ENCODE measurements at places on chromosomes 3 and 15.

GRCh38 chr3:18351823-18352744 is 73.1 kb downstream of the SATB1 start:
- DNase-seq = peak; percentile 62

DNA sequence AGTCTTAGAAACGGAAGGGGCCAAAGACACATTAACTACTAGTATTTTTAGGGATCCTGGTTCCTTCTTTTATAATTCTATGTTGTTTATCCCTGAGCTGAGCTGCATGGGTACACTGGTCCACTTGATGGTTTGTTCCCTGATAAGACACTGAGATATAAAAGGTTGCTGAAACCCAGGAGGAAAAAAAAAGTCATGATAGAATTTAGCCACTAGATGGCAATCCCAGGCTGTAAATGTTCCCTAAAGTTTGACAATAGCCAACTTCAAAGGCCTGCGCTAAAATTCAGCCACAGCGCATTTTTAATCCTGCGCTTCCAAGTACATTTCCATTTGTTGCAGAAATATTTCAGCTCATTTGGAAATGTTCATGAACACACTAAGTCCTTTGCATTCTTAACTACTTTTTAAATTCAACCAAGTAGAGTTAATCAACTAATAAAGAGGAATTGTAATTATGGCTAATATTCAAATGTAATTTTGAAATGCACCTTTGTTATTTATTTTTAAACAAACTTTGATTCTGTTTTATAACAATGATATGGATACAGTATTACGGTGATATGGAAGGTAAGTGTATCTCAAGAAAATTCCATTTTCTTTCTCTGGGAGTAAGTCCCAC is 249.3 kb upstream of the FEZF2 start:
- DNase-seq = no peak

GRCh38 chr3:29310865-29311264 is 30.0 kb downstream of the RBMS3 start:
- DNase-seq = no peak

- no peak for DNase-seq
Measured at GRCh38 chr15:39251413-39252133, 329.3 kb upstream of the THBS1 start.

DNA sequence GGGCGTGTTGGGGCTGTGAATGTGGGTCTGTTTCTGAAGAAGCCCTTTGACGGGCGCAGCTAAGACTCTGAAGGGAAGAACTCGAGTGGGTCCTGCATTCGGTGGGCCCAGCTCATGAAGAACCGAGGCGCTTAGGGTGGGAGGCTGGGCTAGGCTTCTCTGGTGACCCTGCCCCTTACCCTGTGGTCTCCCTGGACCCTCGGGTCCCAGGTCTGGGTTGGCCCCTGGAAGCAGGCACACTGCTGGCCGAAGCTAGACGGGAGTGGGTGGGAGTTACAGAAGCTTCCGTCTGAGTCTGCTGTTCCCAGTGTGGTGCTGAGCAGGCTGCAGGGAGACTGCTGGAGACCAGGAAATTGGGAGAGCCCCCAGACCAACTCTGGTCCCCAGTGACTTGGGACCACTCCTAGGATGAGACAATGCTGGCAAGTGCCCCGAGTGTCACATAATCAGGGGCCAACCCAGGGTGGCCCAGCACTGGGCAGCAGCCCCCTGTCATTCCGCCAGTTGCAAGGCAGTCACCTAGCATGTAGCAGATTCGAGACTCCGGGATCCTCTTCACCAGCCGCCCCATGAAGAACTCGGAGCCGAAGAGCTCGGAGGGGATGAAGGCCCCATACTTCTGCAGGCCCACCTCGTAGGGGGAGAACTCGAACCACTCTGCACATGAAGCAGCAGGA is 16.7 kb upstream of the EHD4 start:
- no peak for DNase-seq

- no peak for DNase-seq
Measured at GRCh38 chr3:147406028-147406931, at the start of gene ZIC4. Gene ZIC4, minus strand, starts transcription at chr3:147406543. Its CDS starts 3,746 bp downstream, at chr3:147402797.

- no peak for DNase-seq
Measured at GRCh38 chr15:47439146-47440111, 277.9 kb upstream of the SEMA6D start.

DNA sequence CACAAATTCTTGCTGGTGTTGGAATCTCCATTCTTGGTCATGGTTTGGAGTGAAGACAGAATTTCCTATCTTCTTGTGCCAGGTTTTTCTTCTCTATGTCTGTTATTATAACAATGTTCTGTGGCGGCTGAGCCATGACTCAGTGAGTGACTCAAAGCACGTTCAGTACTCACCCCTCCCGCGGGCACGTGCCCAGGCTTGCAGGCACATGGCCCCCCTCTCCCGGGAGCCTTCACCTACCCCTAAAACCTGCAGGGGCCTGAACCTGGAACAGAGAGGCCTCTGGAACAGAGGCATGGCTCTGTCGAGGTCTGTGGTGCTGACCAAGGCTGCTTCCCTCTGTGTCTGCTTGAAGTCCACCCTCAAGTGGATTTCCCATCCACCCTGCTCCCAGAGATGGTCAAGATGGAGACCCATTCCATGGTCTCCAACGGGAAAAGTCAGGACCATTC is 27.6 kb downstream of the PLXNB1 start:
- peak; percentile 64 for DNase-seq

GRCh38 chr15:74382004-74382816 is 14.8 kb upstream of the CYP11A1 start:
- peak; percentile 91 for DNase-seq

- no peak for DNase-seq
Measured at GRCh38 chr3:164465172-164465571, 613.1 kb downstream of the SI start.

GRCh38 chr3:33687406-33688010 is 30.5 kb downstream of the CLASP2 start:
- DNase-seq = no peak

GRCh38 chr15:57505056-57505715 is 86.5 kb upstream of the MYZAP start:
- DNase-seq = no peak

DNA sequence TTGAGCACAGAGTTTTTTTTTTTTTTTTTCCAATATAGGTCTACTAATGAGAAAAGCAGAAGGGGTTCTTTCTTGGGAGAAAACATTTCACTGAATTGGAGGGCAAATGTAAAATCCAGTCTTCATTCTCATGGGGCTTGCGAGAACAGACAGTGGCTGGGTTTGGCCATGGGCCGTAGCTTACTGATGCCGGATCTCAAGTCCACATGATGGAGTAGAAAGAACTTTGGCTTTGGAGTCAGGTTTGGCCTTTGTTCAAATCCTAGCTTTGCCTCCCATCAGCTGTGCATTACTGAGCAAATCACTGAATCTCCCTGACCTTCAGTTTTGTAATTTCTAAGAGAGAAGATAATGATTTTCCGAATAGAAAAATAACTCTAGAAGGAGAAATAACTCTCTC is 59.7 kb downstream of the LMCD1 start:
- no peak for DNase-seq

- no peak for DNase-seq
Measured at GRCh38 chr3:2807514-2807913, 302.7 kb downstream of the IL5RA start.

DNA sequence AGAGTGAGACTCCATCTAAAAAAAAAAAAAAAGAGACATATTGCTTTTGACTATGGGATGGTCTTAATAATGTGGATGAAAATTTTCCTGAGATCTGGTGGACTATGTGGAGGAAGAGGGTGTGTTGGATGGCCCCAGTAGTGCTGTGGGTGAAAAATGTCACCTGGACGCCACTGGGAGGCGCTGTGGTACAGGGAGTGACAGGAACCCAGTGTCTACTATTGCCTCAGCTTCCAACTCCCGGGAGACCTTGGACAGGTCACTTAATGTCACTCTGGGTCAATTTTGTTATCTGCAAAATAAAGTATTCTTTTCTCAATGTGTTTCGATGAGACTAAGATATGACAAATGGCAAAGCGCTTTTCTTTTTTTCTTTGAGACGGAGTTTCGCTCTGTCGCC is 27.7 kb upstream of the DCP1A start:
- peak; percentile 70 for DNase-seq

GRCh38 chr15:31513178-31513577 is 186.5 kb downstream of the KLF13 start:
- no peak for DNase-seq

- DNase-seq = no peak
Measured at GRCh38 chr3:140863580-140864009, 78.0 kb upstream of the SLC25A36 start.

- no peak for DNase-seq
Measured at GRCh38 chr15:63071288-63071909, 28.9 kb downstream of the TPM1 start.

DNA sequence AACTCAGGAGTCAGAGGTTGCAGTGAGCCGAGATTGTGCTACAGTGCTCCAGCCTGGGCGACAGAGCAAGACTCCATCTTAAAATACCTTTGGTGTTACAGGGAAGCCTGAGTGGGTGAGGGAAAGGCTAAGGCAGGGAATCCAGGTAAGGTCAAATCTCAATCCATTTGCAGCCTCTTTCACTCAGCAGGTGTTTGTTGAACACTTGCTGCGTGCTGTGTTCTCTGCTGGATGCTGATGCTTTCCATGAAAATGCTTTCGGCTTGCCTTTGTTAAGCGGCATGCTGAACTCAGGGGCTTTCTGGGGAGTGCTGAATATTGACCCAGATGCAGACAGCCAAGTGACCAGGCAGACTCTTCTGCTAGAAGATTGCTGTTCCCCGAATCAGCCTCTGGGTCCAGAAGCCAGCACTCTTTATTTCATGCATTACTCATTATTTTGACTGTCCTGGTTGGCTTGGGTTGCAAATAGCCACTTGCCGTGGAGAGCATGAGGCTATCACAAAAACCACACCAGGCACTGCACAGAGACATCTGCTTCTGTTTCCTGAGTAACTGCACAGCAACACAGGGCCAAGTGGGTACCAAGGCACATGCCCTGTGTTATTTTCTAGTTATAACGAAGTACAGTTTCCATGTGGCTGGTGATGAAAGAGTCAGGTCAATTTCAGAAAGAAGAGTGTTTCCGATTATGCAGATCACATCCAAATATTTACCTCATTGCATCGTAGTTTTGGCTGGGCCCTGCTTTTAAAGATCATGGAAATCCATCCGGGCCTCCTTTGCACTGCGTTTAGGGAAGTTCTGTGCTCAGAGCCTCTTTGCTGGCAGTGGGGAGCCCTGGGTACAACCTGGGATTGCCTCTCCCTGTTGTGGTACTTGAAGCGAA is 88.6 kb downstream of the THSD4 start:
- no peak for DNase-seq

DNA sequence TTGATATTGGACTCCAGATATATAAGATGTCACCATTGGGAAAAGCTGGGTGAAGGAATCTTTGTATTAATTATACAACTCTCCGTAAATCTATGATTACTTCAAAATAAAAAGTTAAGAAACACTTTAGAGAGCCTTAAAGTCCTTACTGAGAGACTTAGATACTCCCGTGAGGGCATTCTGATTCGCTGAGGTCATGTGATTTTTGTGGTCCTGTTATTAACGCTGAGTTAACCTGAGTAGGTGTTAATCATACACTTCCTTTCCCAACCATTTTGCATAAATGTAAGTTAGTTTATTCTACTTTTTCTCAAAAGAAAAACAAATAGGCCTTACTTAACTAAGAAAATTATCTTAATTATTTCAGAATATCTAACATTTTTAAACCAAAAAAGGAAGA is 67.1 kb upstream of the LMOD3 start:
- no peak for DNase-seq

DNA sequence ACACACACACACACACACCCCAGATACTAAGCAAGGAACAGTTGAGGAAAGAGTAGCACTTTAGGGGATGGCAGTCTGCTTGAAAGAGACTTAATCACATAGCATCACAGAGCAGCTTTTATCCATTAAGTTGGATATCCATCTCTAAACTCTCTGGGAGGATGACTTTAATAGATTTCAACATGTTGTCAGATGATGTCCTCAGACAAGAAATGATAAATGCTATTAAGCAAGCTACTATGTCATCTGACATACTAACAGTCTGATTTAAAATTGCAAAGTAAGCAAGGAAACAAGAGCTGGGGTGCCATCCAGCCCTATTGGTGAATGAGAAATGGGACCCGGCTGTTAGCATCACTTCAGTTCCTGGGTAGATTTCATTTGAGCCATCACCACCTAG is 136.9 kb downstream of the PLCL2 start:
- DNase-seq = no peak

DNA sequence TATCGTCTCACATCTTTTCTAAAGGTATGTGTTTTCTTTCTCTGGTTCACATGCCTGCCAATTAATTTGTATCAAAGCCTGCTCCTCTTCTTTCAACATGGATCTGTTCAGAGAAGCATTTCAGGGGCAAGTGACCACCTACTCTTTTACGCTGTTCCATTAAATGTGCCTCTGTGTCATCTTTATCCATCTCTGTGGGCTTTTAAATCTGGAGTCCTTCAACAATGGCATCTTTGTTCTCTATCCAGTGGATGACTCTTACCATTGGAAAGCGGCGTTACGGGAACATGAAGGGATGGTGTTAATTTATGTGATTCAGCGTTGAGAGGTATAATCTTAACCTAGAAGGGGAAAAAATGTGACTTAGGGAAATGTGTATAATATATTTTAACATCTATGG is 92.7 kb upstream of the CFAP20DC start:
- DNase-seq = no peak

DNA sequence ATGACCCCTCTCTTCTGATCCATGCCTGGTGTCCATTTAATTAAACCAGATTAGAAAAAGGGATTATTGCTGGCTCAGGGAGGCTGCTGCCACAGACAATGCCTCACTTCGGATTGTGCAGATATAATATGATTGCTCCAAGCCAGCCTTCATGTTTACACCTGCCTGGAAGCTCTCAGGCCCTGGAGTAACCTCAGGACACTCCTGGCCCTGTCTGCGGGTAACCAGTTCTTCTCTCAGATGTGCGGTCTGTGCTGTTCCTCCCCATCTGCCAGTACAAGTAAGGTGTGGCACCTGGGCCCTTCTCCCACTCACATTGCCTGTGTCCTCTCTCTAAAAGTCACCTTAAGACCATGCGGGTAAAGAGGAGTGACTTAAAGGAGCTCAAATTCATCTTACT is 8.8 kb upstream of the GOLGA8J start:
- DNase-seq = no peak

DNA sequence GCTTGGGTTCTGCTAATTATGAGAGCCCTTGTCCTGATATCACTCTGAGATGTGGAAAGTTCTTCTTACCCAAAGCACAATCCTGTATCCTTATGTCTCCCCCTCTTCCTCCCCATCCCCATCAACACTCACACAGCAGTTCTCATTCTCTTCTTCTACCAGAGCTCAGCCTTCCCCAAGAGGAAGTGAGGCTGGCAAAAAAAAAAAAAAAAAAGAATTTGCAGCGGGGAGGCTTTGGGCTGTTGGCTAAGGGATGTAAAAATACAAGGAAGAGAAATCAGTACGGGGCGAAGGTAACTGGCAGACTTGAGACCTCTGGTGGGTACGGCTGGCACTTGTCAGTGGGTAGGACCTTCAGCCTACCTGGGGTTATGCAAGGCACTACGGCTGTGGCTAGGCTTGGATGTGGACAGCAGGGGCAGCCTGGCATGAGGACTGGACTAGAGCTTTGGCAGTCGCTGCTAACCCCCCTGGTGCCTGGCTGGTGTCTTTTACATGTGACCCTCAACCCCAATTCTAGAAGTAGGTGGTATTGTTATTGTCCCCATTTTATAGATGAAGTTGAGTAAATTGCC is 5.4 kb downstream of the VIPR1 start:
- DNase-seq = peak; percentile 41

All from lower lobe of right lung (tissue), 2 donors.